PC-9 (cell line): ENCODE measurements at places on chromosomes 7 and 10. TPM values are rescaled to one million over a fixed set of nuclear protein-coding genes. Genes with fewer than 3 reads are reported as not detected.
A peak's percentile ranks its signal among the peaks of the same experiment; 100 is the strongest.

The MYL7 gene
- not detected in 2 replicates for total RNA-seq

DNA sequence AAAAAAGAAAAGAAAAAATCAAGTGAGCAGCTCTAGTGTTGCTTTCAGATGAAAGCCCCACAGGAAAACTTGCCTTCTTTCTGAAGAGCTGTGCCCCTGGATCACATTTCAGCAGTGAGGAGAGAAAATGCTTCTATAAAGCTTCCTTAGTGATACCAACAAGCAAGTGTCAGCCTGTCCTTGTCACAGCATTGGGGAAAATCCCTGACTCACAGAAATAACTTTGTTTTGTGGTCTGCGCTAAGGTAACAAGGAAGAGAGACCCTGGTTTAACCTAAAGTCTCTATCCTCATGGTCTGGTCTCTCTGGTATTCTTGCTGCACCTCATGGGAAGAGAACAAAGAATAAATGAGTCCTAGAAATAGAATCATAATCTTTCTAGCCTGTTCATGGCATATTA lies 885.2 kb upstream of the SORCS1 start:
- DNase-seq = no peak

- DNase-seq = no peak
Measured at GRCh38 chr7:18996583-18996982, 120.9 kb downstream of the TWIST1 start.

DNA sequence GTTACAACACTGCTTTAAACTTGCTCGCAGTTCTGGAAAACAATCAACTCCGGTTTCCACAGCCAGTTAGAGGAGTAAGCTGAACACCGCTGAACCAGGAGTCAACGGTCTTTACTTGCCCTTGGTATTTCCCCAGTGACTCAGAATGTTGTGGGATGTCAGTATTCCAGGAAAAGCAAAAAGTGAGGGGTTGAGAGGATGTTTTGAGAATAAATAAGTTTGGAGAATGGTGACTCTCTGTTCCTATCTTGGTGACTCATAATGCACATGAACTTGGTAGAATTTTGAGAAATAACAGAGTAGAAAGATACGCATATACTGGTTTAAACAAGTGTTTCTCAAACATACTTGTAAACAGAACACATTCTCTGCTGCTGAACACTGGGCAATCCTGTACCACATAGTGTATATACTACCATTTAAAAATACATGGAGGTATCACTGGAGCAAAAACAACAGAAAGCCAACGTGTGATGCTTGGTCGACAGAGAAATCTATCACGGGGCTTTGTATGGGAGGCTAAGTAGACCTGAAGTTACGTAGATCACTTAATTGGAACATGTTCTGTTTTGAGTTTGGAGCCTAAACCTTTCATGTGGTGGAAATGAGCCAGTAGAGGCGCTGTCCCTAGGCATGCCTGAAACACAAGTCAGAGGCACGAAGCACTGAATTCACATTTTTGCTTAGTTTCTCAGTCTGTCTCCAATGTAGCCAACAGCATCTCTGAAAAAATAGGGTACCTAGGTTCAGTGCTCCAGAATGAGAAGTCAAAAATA lies 534.3 kb downstream of the PARD3 start:
- DNase-seq = no peak

DNA sequence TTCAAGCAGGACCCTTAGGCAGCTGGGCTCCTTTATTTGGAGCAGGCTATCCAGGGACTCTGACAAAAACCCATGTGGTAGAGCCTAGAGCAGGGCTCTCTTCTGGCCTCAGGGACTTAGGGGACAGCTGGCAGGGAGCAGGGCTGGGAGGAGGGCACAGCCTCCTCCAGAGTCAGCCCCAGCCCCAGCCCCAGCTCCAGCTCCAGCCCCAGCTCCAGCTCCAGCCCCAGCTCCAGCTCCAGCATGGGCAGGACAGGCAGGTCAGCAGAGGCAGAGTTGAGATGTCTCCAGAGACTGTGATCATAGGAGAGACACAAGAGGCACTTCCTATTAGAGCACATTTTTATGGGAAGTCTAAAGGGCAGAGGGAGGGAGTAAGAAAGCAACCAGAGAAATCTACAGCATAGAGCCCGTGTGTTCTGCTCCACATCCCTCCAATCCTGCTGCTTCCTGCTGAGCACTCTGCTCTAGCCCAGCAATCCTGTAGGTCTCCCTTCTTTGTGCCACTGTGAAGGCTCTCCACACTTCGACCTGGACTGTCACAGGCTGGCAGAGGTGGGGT lies 13.3 kb upstream of the C10orf53 start:
- DNase-seq = peak; percentile 15

- DNase-seq = peak; percentile 82
Measured at GRCh38 chr10:44963772-44964633, 4.4 kb downstream of the RASSF4 start.

The C10orf53 gene
- total RNA-seq = not detected in 2 replicates

GRCh38 chr10:133196936-133197758 lies 32.9 kb upstream of the UTF1 start:
- DNase-seq = no peak

DNA sequence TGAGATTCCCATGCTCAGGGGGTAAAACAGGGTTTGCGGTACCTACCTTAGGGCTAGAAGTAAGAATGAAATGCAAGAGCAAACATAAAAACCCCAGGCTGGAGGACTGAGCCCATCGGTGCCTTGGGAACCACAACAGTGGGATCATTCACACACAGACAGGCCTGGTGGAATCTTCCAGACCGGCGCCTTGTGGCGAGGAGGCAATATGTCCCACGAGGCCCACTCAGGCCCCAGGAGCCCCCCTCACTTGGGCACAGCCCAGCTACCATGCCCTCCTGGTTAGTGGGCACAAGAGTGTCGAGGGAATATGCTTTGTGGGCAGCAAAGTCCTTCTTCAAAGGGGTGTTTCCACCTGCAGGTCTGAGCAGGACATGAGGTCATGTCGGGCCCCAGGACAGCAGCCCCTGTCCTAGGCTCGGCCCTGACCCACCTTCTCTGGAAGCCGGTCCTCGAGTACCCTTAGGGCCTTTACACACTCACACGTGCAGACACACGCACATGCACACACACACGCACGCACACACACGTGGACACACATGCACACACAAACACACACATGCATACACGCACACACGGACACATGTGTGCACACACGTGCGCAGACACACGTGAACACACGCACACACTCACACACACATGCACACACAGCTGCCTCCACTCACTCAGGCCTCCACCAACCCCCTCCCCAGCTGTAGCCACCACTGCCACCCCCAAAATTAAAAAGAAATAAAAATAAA lies 51.5 kb upstream of the MYL10 start:
- DNase-seq = no peak

DNA sequence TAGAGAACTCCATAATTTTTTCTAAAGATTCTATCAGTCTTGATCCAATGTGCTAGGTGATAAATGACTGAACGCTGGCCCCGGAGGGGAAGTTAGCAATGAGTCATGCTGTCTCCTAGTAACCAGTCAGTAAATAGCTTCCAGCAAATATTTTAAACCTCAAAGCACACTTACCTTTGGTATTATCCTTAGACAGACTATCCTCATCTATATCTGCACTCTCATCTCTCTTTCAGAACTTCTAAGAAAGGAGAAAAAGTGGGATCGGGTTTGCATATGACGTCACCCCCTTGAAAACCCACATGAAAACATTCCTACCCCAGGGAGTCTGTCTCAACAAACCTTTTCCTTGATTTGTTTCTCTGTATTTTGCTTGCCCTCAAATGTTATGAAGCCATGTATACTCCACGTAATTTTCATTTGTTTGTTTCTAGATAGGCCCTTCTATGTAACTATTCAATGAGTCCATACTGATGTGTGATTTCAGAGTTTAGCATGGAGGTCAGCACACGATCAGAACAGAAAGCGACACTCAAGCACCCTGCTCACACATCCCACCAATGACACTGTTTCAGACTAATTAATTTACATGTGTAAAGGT lies 174.9 kb upstream of the NRP1 start:
- peak; percentile 93 for DNase-seq

DNA sequence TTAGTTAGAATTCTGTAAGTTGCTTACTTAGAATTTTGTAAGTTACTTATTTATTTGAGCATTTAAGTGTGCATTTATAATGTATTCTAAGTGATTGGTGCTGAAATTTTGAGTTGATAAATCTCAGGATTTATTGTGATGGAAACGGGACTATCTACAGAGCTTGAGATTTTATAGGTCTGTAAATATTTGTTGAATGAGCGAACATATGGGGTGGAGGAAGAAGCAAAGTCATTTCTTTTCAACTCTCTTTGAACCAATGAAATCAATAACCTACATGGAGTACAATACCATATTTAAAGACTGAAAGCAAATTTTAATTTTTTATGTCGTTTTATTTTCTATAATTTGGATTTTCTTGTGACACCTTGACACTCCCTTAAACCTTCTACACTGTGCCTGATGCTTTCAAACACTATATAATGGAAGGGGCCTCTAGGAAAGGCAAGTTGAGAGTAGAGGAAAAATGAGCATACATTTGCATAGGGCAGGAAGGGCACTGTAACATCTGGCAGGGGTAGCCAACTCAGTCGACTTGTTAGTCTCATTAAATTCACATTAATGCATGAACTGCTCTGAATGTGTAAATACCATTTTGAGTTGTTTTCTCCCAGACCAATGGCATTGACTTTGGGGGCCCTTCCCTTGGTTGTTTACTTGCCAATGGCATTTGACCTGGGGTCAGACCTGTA lies 204.2 kb downstream of the DYNC1I1 start:
- no peak for DNase-seq
